Activated CD4-positive, alpha-beta T cell treated with anti-CD3 and anti-CD28 coated beads, Interleukin-2, amount 10 ng/mL, durations not matched to agents 7 days and 5 days (primary cell): ENCODE measurements at places on chromosomes 4 and X.

GRCh38 chrX:109374262-109374960 lies 107.5 kb downstream of the GUCY2F start:
- no peak for DNase-seq
- H3K27ac ChIP-seq = no peak overlapping the region
- no peak overlapping the region for H3K4me3 ChIP-seq
- H3K36me3 ChIP-seq = no peaks in the 10 kb centered on the region
- H3K4me1 ChIP-seq = no peaks in the 10 kb centered on the region

DNA sequence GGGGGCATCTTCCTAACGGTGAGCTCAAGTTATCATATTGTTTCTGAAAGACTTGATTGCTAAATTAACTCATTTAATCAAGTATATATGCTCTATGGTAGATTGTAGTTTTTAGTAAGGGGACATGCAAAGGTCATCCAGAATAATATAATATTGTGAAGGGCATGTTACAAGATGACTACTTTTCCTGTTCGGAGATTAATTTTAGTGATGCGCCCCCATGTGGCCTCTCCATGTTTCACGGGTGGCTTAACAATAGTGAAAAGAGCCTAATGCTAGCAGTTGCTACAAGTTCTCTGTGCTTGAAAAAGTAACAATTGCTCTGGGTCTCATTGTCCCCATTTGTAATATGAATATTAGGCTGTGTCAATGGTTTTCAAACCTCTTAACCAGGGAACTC lies 12.2 kb downstream of the SMPX start:
- peak; percentile 37 for DNase-seq
- H3K36me3 ChIP-seq = no peaks in the 10 kb centered on the region
- no peak overlapping the region for H3K27ac ChIP-seq
- no peaks in the 10 kb centered on the region for H3K4me1 ChIP-seq
- no peak overlapping the region for H3K4me3 ChIP-seq

- no peaks in the 10 kb centered on the region for H3K4me1 ChIP-seq
- H3K36me3 ChIP-seq = no peaks in the 10 kb centered on the region
- H3K4me3 ChIP-seq = no peak overlapping the region
- H3K27ac ChIP-seq = no peak overlapping the region
Measured at GRCh38 chr4:7286798-7287197, 94.5 kb downstream of the SORCS2 start.

- H3K36me3 ChIP-seq = no peaks in the 10 kb centered on the region
- no peak overlapping the region for H3K4me3 ChIP-seq
- H3K27me3 ChIP-seq = peaks cover 9% of the 10 kb centered on the region
- DNase-seq = no peak
Measured at GRCh38 chr4:112813790-112814189, 176.8 kb downstream of the LARP7 start.

- H3K4me3 ChIP-seq = no peak overlapping the region
- no peaks in the 10 kb centered on the region for H3K27me3 ChIP-seq
- no peaks in the 10 kb centered on the region for H3K4me1 ChIP-seq
- H3K27ac ChIP-seq = no peak overlapping the region
- no peak for DNase-seq
Measured at GRCh38 chr4:101670370-101670769, 120.2 kb upstream of the BANK1 start.

GRCh38 chr4:160872491-160872890 lies 1291.3 kb downstream of the FSTL5 start:
- no peak overlapping the region for H3K4me3 ChIP-seq
- no peaks in the 10 kb centered on the region for H3K36me3 ChIP-seq
- no peaks in the 10 kb centered on the region for H3K27me3 ChIP-seq
- H3K4me1 ChIP-seq = no peaks in the 10 kb centered on the region
- DNase-seq = no peak

GRCh38 chrX:23819385-23820234 lies 36.6 kb downstream of the SAT1 start:
- peaks cover 5% of the 10 kb centered on the region for H3K4me1 ChIP-seq
- no peak overlapping the region for H3K27ac ChIP-seq
- H3K4me3 ChIP-seq = no peak overlapping the region

- no peaks in the 10 kb centered on the region for H3K27me3 ChIP-seq
- H3K36me3 ChIP-seq = no peaks in the 10 kb centered on the region
- H3K4me3 ChIP-seq = no peak overlapping the region
Measured at GRCh38 chr4:163773940-163774339, 279.4 kb downstream of the TMA16 start.
